NCI-H446 treated with DMSO at 0.1 percent for 48 hours (cell line): ENCODE measurements at places on chromosomes 16 and 17.

DNA sequence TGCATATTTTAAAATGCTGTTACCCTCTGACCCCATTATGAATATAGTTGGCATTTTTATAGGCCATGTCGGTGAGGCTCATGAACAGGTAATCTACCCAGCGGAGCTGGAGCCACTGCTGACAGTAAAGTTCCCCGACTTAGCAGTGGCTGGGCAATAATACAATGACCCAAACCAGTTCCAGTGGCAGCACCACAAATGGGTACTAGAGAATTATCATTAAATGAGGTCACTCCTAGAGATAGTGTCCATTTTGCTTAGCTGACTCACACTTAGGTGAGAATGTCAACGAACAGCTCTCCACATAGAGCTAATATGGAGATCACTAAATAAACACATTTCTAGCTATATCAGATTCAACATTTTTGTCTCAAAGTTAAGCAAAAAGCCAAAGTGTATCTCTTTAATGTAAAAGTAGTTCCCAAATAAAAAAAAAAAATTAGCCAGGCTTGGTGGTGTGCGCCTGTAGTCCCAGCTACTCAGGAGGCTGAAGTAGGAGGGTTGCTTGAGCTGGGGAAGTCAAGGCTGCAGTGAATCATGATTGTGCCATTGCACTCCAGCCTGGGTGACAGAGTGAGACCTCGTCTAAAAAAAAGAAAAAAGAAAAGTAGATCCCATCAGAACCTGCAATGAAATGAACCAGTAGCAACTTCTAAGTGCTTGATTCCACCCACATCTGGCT lies 7.4 kb downstream of the MYO1D start:
- no peak for DNase-seq

DNA sequence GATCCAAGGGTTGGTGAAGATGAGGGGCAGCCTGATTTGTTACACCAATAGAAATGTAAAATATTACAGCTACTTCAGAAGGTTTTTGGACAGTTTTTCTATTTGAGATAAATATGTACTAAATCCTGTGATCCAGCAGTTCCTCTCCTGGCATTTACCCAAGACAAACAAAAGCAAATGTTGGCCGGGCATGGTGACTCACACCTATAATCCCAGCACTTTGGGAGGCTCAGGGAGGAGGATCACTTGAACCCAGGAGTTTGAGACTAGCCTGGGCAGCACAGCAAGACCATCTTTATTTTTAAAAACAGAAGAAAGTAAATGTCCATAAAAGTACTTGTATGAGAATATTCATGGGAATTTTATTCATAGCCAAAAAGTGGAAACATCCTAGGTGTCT lies 64.8 kb upstream of the MRC2 start:
- DNase-seq: peak; percentile 35

GRCh38 chr17:78882540-78883088 lies 20.4 kb downstream of the CEP295NL start:
- DNase-seq: no peak

GRCh38 chr17:82318772-82319606 lies 1.6 kb upstream of the CD7 start:
- DNase-seq: no peak

DNA sequence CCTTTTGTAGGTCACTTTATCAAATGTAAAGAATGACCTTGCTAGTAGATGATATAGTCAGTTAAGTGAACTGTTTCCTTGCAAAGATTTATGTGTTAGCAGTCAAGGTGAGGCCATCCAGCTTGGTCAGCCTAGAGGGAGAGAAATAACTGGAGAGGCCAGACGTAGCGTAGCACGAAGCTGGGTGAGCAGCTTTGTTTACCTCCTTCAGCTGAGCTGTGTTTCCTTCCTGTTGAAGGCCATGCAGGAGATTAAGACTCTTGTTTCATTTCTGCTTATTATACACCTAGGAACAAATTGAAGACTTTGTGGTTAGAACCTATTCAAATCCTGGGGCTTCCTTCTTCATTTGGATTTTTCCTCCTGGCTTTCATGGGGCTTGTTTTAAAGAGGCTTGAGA lies 267.1 kb downstream of the PHKB start:
- no peak for DNase-seq

GRCh38 chr17:7114241-7114874 lies at the start of gene ASGR2:
Gene ASGR2 (minus strand): TSS chr17:7114822. CDS start chr17:7114240, 582 bp downstream.
- DNase-seq: no peak

DNA sequence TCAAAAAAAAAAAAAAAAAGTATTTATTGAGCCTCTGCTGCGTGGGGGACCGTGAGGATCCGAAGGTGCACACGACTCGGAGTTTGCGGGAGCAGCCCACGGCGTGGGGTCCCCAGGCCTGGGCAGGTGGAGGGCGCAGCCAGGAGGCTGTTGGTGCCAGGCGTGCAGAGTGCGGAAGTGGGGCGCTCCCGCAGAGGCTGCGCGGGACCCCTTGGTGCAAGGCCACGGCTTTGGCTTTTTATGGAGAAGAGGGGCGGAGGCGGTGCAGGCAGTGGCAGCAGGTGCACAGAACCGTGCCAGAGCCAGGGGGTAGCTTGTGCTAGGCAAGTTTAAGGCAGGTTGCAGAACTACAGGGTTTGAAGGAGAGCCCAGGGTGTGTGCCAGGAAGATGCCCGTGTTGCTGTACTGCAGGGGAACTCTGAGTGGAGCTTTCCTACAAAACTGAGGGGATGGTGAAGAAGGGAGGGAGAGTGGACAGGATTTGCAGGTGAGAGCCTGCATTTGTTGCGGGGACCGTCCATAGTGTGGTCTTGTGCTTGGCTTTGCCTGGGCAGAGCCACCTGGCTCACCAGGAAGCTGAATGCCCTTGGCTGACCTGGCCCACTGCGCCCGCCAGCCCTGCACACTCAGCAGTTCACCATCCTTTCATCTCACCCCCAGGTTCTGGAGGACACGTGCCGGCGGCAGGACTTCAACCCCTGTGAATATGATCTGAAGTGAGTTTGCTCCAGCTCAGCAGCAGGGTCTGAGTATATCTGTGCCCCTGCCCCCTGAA lies 1.3 kb downstream of the ASPSCR1 start:
- DNase-seq: no peak

DNA sequence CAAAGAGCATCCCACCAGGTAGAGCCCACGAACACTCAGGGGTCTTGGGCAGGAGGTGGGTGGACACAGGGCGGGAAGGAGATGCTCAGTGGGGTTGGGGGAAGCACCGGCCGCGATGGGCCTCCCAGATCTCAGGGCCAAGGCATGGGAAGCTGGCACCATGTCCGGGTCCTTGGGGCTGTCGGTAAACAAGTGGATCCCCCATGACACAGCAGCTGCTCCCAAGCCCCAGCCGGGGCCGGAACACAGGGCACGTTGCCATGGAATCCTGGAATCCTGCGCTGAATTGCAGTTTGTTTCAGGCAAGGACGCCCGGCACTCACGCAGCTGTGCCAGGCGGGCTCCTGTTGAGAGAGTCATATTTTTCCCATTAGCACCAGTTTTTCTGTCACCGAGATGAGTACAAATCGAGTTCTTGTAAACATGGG lies 23.0 kb upstream of the CHMP6 start:
- DNase-seq: peak; percentile 97

- no peak for DNase-seq
These were observed 15.0 kb downstream of the MYO15B start for GRCh38 chr17:75602644-75603043.

DNA sequence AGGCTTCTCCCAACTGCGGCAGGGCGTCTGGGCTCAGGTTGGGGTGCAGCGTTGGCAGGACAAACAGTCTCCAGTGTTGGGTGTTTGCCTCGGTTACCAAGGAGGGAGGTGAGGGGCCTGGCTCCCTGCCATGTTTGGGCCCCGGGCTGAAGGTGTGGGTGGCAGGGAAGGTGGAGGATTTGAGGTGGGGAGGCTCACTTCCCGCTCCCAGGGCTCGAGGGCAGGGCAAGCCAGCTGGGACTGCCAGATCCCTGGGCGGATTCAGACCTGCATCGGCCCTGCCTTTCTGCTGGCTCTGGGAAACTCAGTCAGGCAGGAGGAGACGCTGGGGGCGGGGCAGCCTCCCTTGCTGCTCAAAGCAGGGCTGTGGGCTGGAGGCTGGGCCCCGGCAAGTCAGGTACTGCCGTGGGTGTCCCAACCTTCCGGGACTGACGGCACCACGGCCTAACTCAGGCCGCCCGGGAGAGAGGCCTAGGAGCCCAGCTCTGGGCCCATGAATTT lies 31.3 kb upstream of the KRT17 start:
- no peak for DNase-seq

DNA sequence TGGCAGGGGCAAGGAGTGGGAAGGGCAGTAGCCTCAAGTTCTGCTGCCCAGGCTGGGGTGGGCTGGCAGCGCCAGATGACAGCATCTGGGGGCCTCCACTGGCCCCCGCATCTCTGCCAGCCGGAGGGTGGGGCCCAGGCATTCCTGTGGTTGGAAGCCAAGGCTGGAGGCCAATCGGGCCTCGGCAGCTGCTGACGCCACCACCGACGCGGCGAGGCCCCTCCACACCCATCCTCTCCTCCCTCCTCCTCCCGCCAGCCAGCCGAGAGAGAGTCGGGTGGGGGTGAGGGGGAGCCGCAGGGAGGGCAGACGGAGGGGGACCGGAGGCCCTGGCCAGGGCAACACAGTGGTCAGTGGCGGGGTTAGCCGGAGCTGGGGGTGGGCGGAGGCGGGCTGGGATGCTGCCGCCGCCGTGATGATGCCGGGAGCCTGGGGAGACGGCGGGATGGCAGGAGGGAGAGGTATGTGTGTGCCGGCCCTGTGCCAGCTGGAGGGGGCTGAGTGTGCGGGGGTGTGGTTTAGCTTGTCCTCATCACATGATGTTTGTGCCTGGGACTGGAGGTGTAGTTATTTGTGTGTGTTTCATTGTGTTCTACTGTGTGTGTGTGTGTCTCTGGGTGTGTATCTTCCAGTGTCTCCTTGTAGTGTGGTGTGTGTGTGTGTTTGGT lies 36.6 kb downstream of the ARHGAP23 start:
- DNase-seq: no peak

DNA sequence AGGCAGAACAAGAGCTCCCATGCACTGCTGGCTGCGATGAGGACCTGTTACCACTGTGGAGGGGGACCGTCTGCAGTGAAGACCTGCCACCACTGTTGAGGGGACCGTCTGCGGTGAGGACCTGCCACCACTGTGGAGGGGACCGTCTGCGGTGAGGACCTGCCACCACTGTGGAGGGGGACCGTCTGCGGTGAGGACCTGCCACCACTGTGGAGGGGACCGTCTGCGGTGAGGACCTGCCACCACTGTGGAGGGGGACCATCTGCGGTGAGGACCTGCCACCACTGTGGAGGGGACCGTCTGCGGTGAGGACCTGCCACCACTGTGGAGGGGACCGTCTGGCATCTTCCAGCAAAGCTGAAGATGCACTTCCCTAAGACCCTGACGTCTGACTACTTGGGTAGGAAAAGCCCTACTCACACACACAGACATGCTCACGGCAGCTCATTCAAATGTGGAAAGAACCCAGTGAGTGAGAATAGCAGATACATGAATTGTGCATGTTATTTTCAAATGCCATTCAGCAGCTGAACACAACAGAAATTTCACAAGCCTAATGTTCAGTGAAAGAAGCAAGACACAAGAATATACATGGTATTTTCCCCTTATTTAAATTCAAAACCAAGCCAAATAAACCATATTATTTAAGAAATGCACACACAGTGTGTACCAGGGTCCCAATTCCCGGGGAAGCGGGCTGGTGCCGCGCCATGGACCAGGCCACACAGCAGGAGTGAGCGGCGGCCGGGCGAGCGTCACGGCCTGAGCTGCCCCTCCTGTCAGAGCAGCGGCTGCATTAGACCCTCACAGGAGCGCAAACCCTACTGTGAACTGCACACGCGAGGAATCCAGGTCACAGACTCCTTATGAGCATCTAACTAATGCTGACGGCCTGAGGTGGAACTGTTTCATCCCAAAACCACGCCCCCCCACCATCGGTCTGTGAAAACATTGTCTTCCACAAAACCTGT lies 64.2 kb upstream of the METRNL start:
- DNase-seq: no peak

DNA sequence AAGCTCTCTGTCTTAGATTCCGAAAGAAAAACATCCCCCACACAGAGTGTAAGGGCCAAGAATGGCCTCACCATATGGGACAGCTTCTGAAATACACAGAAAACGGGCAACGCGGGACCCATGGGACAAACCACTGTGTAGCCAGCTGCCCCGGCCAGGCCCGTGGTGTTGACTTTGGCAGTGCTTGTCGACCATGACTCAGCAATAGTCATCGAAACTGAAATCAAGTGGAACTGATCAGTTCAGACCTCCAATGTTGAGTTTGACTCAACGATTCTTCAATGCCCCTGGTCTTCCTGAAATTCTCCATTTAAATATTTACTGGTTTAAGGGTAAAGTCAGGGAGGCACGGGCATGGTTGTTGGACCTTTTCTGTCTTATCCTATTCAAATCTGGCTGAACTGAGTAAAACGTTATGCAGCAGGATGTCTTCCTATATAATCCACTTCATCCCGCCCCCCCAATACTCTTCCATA lies 27.5 kb downstream of the ZFHX3 start:
- DNase-seq: peak; percentile 80

DNA sequence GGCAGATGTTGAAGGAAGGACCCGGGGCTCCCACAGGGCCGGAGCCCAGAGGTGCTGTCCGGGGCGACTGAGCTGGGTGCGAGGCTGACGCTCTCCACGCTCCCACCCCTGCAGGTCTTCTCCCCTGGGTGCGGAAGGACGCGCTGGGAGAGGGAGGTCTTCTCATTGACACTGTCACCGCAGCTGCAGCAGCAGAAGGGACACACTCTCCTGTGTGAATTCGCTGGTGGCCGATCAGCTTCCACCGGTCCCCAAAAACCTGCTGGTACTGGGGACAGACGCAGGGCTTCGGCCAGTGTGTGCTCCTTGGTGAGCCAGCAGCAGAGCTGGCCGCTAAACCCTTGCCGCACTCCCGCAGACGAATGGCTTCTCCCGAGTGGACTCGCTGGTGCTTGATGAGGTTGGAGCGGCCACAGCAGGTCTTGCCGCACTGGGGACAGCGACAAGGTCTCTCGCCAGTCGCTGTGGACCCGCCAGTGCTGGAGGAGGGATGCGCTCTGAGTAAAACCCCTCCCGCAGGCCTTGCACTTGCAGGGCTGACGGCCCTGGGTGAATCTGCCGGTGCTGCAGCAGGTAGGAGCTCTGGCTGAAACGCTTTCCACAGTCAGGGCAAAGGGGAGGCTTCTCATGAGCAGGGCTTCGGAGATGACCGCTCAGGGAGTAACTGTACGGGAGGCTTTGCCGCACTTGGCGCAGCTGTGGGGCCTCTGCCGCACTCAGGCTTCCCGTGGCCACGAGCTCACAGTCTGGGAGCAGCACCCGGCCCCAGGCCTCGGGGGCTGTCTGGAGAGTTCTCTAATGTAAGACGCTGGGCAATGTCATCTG lies 6.2 kb downstream of the ZNF843 start:
- DNase-seq: no peak
